ENCODE measurements at places on chromosomes 12 and 14.
A peak's percentile ranks its signal among the peaks of the same experiment; 100 is the strongest.

GRCh38 chr12:12704593-12705230 is 8.7 kb upstream of the GPR19 start:
- DNase-seq = peak; percentile 78

- DNase-seq = peak; percentile 22
These were observed 3.2 kb downstream of the BIN2 start for GRCh38 chr12:51320695-51321320.

DNA sequence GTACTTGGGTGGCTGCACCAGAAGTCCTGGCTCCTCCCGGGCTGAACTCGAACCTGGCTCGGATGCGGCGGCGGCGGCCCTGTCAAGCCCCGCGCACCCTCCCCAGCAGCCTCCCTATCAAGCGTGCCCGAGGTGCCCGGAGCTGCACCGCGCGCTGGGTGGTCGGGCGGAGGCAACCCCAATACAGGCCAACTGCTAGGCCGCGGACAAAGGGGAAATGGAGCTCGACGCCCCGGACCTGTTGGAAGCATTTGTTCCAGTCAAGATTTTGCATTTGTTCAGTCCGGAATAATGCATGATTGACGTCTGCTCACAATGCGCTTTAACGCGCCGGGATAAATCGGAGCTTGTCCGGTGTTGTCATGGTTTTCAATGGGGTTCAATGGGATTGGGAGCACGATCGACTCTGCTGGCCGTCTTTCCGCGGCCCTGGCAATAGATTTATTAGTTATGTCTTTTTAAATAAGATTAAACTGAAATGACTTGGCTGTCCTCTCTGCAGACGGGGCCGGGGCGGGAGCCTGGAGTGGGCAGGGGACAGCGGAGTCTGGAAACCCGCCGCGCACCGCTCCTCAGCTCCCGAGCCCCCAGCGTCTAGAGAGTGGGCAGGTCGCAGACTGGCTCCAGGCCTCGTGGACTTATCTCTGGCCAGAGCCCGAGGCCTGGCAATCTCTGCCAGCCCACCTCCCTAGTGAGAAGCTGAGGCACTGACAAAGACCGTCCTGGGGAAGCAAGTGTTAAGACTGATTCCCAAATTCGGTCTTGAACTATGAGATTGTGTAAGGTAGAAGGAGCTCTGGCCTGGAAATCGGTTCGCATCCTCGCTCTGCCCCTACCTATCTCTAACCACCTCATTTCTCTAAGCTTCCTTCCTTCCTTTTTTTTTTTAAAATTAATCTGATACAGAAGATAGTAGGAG is 1.7 kb upstream of the NKX2-8 start:
- no peak for DNase-seq

GRCh38 chr12:91894911-91895310 is 250.7 kb downstream of the BTG1 start:
- DNase-seq = no peak

GRCh38 chr14:47327336-47327735 is 348.1 kb downstream of the MDGA2 start:
- DNase-seq = no peak

DNA sequence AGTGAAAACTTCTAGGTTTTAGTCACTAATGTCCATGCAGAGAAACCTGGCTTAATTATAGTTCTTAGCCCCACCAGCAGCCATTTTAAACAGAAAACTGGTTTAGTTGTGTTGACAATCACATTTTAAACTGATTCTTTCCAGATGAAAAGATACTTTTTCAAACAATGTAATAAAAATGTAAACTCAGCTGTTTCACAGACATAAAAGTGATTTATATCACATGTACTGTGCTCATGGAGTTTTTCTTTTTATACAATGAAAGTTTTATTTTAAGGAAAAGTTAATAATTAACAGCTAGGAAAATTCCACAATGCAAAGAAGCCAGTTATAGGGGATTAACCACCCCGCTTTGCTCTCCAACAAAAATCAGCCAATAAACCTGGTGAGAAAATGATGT is 129.7 kb downstream of the PAX9 start:
- DNase-seq = no peak

DNA sequence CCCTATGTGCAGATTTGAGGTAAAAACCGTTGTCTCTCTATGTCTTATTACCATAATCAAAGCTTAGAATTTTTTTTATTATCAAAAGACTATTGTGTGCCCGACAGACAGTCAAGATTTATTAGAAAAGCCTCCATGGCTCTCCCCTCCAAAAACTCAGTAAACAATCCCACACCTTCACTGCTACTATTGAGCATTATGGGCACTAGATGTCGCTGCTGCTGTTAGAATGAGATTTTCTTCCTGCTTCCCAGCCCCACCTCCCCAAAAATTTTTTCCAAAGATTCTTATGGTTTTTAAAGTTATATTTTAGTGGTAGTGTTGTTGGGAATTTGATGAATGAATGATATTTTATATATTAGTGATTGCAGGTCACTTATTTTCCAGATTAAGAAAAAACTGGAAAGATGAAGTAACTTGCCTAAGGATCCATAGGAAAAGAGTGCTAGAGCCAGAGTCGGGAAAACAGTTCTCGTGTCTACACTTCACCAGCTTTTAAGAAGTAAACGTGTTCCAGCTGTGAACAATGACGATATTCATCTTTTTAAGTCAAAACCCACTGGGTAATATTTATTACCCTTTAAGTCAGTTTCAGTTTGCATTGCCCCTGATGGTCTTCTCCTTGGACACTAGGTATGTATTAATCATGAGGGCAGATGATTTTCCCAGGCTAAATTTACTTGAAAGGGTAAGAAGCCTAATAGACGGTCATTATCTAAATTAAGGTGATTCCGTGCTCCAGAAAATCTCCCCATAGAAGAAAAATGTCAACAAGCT is 12.2 kb upstream of the FOXG1 start:
- DNase-seq = peak; percentile 19

GRCh38 chr14:64117671-64118402 is 176.3 kb downstream of the ESR2 start:
- DNase-seq = no peak

GRCh38 chr12:52050758-52051541 is at the start of gene NR4A1:
Gene NR4A1, plus strand, starts transcription at chr12:52051442. Its CDS starts 2,887 bp downstream, at chr12:52054329.
- DNase-seq = peak; percentile 82

DNA sequence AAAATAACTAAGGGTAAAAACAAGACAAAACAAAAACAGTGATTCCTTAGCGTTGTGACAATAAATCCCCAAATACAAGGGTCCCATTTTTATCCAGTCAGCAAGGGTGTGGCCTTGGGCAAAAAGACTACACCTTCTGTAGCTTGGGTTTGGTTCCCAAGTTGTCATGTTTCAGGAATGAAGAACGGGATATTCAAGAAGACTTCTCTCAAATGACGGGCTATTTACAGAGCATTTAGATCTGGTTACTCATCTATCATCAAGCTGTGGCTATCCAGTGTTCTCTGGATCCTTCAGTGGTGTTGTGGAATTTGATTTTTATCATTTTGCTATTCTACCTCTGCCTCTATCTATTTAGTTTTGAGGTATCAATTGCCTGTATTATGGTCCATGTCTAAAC is 219.7 kb downstream of the SLC25A21 start:
- DNase-seq = peak; percentile 35

- no peak for DNase-seq
These were observed 191.9 kb downstream of the LRIG3 start for GRCh38 chr12:58728397-58728796.

GRCh38 chr14:34522496-34522895 is 17.0 kb downstream of the EAPP start:
- no peak for DNase-seq

DNA sequence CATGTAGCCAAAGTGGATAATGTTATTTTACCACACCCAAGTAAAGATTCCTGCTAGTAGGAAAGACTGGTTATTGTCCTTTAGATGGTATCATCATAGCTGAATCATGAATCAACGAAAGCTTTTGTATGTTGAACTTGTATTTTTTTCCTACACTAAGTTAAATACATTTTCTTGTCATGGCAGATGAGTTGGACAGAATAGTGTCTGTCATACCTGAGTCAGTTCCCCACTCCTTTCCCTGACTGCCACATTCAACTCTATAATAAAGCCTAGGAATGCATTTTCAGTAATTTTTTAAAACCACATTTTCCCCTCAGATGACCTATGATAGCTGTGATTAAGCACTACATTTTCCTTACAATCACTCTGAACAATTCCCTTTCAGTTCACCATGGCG is 9.3 kb upstream of the PTHLH start:
- DNase-seq = no peak
